ENCODE measurements at places on chromosomes 12 and 14. TPM values are rescaled to one million over a fixed set of nuclear protein-coding genes. Genes with fewer than 3 reads are reported as not detected.

NAV3 gene
- total RNA-seq, result 29.4 TPM

KRT72 gene
- total RNA-seq, result not detected

COX8C gene
- not detected for total RNA-seq

CLEC4A gene
- total RNA-seq, result not detected

WDR20 gene
- total RNA-seq, result 15.6 TPM

NEMP1 gene
- 9.0 TPM for total RNA-seq

GRIP1 gene
- not detected for total RNA-seq

TBK1 gene
- 19.8 TPM for total RNA-seq

PAH gene
- not detected for total RNA-seq

PNP gene
- 55.4 TPM for total RNA-seq

KSR2 gene
- not detected for total RNA-seq

TMEM229B gene
- total RNA-seq, result 0.58 TPM

MORN3 gene
- total RNA-seq, result under 0.01 TPM

RFX4 gene
- not detected for total RNA-seq

CCDC85C gene
- total RNA-seq, result 10.3 TPM

FAM90A1 gene
- total RNA-seq, result under 0.01 TPM

MGAT4C gene
- not detected for total RNA-seq

KLRC1 gene
- not detected for total RNA-seq

PRMT5 gene
- 86.1 TPM for total RNA-seq

GLIPR1L1 gene
- total RNA-seq, result not detected

WNT1 gene
- not detected for total RNA-seq

POU6F1 gene
- 11.0 TPM for total RNA-seq

FBXO34 gene
- 17.4 TPM for total RNA-seq

FSCB gene
- not detected for total RNA-seq

CD27 gene
- not detected for total RNA-seq

VPS33A gene
- total RNA-seq, result 26.4 TPM

GALNT9 gene
- 0.29 TPM for total RNA-seq

KLHL33 gene
- total RNA-seq, result 0.35 TPM

KCNK13 gene
- not detected for total RNA-seq

TCL1A gene
- not detected for total RNA-seq

JPH4 gene
- not detected for total RNA-seq

ORAI1 gene
- total RNA-seq, result 9.0 TPM

C3AR1 gene
- total RNA-seq, result 0.53 TPM

KRT2 gene
- not detected for total RNA-seq

RIC8B gene
- total RNA-seq, result 10.4 TPM

INHBC gene
- not detected for total RNA-seq

SLC39A2 gene
- total RNA-seq, result 0.58 TPM

SPTB gene
- under 0.01 TPM for total RNA-seq

RAB5B gene
- total RNA-seq, result 58.8 TPM

CNPY2 gene
- total RNA-seq, result 166 TPM

KLHDC1 gene
- 3.4 TPM for total RNA-seq

FAM186B gene
- not detected for total RNA-seq

OLR1 gene
- 36.9 TPM for total RNA-seq

CCDC198 gene
- total RNA-seq, result not detected

TDRD9 gene
- total RNA-seq, result under 0.01 TPM

SYT10 gene
- not detected for total RNA-seq

METAP2 gene
- 75.7 TPM for total RNA-seq

ITFG2 gene
- 19.0 TPM for total RNA-seq

SPRYD3 gene
- total RNA-seq, result 44.1 TPM
